Activated CD8-positive, alpha-beta memory T cell treated with anti-CD3 and anti-CD28 coated beads for 1 hour (primary cell): ENCODE measurements at places on chromosomes 2 and 18.

DNA sequence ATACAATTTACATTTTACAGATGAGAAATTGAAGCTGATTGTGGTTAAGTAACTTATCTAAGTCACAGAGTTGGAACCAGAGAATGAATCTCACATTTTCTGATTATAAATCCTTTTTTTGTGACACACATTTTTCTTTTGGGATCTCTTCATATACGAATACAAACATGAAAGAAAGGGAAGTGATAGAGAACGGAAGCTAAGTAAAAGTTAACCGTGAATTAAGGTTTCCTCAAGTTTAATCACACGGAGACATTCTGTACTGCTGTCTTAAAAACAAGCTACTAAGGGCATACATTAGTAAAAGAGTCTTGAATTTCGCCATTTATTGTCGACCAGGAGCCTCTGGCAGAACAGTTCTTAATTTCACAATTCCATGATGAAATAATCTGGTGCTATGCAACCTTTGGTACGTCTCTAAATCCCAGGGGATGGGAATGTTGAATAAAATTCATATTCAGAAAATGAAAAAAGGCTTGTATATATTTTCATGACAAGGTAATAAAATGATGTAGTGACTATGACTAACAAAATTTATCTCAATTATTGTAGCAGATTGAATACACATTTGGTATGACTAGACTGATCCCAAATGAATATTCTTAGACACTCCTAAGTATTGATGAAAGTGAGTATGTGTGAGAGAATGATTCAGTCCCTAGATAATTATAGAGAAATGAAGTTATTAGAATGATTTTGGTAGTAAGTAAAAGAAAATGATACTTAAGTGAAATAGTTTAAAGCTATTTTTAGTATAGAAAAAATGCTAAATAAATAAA lies 40.3 kb upstream of the ZSWIM2 start:
- DNase-seq = no peak

- DNase-seq = no peak
Observed at GRCh38 chr2:58194458-58194857, 46.7 kb downstream of the FANCL start.

DNA sequence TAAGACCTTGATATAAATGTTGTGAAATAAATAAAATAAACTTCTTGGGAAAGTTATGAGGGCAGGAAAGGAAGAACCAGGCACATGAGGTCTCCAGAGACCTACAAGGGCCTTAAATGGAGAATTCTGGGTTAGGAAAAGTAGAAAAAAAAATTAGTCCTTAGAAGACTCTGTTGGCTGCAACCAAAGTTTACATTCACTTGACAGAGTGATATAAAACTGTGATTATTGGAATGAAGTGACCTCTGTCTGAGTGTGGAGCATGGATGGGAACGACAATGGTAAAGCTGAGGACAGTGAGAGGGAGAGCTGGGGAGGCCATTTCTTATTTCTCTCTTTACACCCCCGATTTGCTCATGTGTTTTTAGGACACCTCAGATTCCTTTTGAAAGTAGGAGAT lies 29.0 kb upstream of the CAVIN2 start:
- no peak for DNase-seq

- no peak for DNase-seq
Observed at GRCh38 chr2:120613742-120614571, 121.7 kb upstream of the GLI2 start.

DNA sequence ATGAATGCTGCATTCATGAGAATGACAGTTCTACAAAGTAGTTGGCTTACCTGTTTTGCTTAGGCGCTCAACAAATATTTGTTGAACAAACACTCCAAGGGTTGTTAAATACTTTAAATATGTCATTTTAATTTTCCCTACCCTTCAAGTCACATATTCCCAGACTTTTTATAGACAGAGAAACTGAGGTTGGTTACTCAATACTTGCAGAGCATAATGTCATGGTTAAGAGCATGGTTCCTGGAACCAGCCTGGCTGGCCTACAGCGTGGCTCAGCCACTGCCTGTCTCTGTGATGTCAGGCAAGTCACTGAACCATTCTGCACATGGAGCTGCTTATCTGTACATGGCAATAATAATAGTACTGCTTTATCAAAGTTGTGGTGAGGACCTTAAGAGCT lies 120.0 kb upstream of the STK17B start:
- no peak for DNase-seq

- no peak for DNase-seq
Observed at GRCh38 chr18:24602201-24602600, 141.8 kb downstream of the HRH4 start.

DNA sequence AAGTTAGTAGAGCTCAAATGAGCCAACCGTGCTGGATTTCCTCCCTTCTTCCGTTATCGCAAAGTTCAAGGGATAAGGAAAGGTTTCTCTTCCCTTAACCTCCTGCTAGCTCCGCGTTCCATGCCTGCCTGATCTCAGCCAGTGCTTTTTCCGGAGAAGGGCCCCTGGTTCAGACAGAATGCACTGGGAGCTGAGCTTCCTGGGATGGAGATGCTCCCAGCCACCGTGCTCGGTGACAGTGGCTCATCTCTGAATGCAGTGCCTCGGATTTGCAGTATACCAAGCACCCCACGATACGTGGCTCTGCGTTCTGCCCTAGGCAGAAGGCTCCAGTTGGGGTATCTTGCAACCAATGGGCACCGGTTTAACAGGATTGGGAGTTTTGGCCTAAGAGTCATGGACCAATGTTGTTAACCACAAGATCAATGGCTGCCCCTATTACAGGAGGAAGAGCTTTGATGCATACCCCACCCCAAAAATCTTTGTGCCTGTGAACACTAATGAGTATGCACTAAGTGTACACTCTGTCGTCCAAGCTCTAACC lies 876 bp downstream of the CNTNAP5 start:
- no peak for DNase-seq
